ENCODE measurements at places on chromosomes 4 and X.
A peak's percentile ranks its signal among the peaks of the same experiment; 100 is the strongest.

DNA sequence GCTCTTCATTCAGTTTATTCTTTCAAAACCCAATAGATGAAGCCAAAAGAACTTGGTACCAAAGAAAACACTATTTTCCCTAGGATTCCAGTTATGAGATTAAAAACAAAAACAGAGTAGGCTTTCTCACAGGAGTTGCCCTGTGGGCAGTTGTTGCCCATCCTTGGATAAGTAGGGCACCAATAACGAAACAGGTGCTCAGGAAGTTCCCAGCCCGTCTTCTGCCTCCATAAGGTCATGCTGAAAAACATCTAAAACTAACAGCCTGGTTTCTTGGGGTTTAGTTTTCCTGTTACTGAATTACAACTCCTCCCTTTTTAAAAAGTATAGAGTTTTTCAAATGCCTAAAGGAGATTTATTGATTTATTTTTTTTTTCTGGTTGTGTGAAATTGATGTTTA lies 14.7 kb downstream of the TSPAN5 start:
- DNase-seq = no peak

DNA sequence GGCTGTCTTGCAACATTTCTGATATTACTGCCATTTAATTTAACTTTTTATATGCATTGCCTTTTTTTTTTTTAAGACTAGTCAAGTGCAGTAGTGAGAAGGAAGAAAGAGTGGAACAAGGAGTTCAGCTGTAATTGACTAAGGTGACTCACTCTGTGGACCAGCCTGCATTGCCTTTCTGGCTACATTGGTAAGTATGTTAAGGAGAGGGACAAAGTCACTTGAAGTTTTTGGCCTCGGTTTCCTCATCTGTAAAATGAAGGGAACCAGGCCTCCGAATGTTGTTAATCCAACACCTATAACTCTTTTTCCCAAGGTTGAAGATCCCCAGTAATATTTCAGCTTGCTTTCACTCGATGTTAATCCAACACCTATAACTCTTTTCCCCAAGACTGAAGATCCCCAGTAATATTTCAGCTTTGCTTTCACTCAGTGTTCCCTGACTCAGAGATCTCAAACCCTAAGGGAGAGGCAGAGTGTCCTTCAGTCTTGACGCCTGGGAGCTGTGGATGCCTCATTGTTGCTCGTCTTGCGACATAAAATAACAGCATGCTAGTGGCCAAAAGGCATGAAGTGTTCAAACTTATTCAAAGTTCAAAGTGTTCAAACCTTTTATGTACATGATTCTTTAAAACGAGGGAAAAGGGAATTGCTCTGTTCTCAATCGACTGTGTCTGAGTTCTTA lies 102.0 kb downstream of the SORBS2 start:
- no peak for DNase-seq

DNA sequence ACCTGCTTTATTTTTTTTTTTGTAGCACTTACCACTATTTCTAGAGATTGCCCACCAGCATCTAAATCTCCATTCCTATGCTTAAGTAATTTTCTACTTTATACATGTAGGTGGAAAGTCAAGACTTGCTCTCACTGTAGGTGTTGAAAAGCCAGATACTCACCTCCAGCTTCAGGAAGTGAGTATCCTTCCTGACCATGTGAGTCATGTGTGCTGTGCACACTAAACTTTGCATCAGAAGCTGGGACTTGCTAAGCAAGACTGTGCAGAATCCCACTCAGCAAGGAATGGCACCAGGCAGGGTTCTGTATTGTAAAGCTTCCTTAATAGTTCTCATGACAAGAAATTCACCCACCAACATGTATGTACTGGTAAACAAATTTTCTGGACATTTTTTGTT lies 151.8 kb downstream of the POU4F2 start:
- DNase-seq = no peak

- DNase-seq = no peak
Measured at GRCh38 chr4:176383273-176384077, 63.7 kb downstream of the SPCS3 start.

DNA sequence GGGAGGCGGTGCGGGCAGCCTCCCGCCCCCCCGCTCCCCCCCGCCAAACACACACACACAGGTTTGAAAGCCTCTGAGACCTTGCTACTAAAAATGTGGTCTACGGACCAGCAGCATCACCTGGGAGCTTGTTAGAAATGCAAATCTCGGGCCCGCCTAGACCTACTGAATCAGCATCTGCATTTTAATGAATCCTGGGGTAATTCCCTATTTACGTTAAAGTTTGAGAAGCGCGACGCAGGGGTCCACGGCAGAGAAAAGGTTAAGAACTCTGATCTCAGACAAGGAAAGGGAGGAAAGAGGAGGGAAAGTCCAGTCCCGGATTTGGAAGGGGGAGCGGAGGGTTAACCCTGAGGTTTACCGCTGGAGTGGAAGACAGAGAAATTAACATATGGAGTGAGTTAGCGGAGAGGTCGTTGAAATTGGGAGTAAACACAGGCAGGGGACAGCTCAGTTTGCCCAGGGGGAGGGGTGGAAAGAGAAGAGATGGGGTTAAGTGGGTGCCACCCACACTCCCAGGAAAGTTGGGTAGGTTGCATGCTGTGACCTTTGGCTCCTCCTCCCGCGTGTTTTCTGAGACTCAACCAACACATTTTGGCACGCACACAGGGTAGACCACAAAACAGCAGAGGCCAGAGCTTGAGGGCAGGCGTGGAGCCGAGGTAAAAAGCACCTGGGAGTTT lies 483.6 kb downstream of the BCOR start:
- DNase-seq = peak; percentile 32

GRCh38 chrX:23372220-23372902 lies 37.7 kb downstream of the PTCHD1 start:
- no peak for DNase-seq

GRCh38 chr4:26787461-26788340 lies 72.9 kb upstream of the STIM2 start:
- no peak for DNase-seq

DNA sequence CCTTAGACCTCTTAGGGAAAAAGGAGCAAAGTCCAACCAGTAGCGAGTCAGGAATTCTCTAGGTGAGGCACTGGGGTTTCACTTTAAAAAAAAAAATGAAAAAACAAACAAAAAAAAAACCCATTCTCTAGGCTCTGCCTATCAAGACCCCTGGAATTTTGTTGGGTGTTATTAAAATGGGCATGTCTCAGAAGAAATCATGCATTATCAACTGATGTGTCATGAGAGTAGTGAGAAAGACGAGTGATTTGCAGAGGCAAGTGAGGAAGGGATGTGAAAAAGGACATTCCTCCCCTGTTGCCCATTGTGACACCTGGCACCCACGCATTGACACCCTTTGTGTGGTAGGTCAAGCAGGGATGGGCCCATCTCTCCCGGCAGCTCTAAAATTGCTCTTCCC lies 78.9 kb downstream of the AASDH start:
- DNase-seq = no peak

DNA sequence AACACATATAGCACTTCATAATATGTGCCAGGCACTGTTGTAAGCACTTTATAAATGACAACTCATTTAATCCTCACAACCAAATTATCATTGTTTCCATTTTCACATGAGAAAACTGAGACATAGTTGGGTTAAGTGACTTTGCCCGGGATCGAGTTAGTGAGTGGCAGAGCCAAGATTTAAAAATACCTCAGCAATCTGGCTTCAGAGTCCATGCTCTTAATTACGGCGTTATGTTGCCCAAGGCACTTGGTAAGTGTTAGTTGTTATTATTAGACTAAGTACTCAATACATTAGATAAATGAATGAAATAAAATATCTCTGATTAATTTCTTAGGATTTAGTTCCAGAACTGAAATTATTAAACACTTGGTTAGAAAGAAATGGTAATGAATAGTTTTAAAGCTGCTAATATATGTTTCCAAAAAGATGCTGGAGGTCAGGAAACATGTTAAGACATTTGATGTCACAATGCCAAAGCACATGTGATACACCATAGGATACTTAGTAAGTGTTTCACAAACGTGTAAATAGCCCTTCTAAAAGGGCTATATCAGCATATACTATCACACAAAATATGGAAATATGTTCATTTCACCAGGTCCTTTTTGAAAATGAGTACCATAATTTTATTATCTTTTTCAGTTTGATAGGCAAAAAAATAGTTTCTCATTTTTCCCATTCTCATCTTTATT lies 301.9 kb downstream of the GPAT3 start:
- no peak for DNase-seq

DNA sequence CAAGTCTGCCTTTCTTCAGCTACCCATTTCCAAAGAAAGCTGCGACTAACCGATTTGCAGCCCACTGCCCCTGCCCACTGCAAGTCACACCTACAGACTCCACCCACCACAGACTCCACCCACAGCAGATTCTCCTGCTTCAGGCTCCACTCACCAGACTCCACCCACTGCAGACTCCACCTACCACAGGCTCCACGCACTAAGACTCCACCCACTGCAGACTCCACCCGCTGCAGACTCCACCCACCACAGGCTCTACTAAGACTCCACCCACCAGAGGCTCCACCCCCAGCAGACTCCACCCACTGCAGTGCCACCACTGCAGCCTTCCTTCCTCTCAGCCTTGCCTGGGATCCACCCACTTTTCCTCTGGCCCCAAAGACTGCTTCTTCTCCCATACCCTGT lies 41.3 kb downstream of the ABLIM2 start:
- DNase-seq = no peak

DNA sequence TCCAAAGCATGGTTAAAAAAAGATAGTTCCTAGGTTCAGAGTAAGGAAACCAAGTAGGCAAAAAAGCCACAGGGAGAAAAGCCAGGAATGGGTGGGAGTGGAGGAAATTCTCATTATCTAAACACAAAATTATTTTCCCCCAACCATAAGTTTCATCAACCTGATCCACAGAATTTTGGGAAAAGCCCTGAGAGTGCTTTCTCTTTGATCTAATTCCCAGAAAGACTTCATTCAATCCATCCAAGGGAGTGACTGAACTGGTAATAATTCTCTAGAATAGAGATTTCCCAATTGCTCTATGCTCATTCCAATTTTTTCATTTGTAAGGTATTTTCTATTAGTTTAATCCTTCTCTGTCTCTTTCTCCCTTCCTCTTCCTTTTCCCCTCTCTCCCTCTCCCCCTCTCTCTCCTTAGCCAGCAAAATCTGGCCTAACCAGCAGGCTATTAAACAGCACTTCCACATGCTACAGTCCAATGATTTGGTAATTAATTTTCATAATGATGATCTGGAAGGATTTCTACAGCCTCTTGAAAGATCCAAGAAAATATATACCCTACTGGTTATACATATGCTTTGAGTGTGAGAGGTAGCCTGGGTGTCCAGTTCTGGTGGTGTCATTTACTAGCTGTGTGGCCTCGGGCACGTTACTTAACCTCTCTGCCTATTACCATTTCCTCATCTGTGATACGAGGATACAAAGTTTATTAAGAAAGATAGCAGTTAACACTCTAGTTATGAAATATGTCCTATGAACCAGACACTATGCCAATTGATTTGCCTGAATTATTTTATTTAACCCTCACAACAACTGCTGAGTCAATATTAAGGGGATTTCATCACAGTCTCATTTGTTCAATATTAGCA lies 251.5 kb upstream of the RASGEF1B start:
- DNase-seq = no peak

GRCh38 chr4:185738820-185739219 lies 73.2 kb downstream of the SORBS2 start:
- no peak for DNase-seq

DNA sequence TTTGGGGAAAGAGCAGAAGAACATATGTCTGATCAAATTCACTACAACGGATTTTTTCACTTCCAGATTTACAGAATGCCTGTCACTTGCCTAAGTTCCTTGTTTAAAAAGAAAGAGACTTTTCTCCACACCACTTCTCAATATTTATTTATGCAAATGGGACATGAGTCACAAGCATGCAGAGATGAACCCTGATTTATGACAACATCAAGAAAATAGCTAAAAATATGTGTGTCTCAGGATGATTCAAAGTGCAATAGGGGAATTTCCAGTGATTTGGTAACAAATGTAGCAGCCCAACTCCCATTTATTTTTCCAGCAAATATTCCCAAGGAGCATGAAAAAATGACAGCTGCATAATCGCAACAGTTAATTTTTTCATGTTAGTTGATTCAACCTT lies 180.4 kb upstream of the FAT1 start:
- DNase-seq = no peak

- no peak for DNase-seq
Measured at GRCh38 chrX:6748595-6748994, 213.7 kb upstream of the VCX3A start.

GRCh38 chr4:113232194-113232593 lies 182.7 kb downstream of the ANK2 start:
- no peak for DNase-seq

- no peak for DNase-seq
Measured at GRCh38 chrX:82161195-82161594, 959.3 kb downstream of the SH3BGRL start.

- DNase-seq = no peak
Measured at GRCh38 chrX:17597836-17598439, 139.4 kb upstream of the SCML1 start.

GRCh38 chrX:79975605-79976004 lies 38.9 kb upstream of the TBX22 start:
- DNase-seq = no peak

DNA sequence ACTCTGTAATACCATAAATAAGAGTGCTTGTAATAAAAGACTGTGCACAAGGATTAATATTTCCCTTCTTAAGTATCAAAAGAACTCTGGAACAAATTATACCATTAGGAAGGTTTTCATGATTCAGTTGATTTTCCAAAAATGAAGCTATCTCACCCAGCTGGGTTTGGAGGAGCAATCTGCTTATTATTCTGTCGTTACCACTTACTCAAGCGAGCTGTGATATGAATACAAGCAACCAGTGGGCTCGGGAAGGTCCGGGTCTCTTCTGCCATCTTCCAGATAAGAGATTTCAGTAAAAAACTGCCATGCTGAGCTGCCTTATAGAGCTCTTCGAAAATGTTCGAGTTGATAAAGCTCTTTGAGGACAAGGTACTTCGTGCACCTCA lies 15.3 kb downstream of the SMIM20 start:
- no peak for DNase-seq

DNA sequence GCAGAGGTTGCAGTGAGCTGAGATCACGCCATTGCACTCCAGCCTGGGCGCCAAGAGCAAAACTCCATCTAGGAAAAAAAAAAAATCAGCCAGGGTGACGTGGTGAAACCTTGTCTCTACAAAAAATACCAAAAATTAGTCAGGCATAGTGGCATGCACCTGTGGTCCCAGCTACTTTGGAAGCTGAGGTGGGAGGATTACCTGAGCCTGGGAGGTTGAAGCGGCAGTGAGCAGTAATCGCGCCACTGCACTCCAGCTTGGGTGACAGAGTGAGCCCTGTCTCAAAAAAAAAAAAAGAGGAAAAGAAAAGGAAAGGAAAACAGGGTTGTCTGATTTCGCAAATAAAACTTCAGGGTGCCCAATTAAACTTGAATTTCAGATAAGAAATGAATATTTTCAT lies 106.1 kb downstream of the RBM47 start:
- no peak for DNase-seq

- DNase-seq = no peak
Measured at GRCh38 chrX:105464618-105465017, 244.1 kb upstream of the TEX13A start.

DNA sequence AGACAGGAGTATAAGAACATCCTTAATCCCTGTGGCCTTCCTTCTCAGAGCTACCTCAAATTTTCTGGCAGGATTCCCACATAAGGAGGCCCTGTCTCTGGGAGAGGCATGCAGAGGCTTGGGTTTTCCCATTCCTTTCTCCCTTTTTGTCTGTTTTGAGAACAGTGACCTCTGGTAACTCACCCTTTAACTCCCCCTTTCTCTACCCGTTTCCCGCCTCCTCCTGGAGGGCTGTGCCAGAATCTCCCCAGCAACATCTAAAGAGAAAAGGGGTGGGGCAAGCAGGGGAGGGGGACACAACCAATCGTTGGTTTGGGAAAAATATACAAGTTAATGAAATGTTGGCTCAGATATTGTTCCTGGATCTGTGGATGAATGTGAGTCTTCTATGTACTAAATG lies 303.7 kb upstream of the IRS4 start:
- no peak for DNase-seq

Measured in stimulated activated CD4-positive, alpha-beta T cell treated with anti-CD3 and anti-CD28 coated beads, Interleukin-1b, Interleukin-23, amount 100 ng/mL, for 24 hours (primary cell).